ENCODE measurements at places on chromosomes 7 and 10.

- no peak for DNase-seq
Measured at GRCh38 chr7:150337179-150337578, 4.2 kb downstream of the RARRES2 start.

GRCh38 chr10:21985541-21985940 lies 18.0 kb downstream of the DNAJC1 start:
- DNase-seq = no peak

DNA sequence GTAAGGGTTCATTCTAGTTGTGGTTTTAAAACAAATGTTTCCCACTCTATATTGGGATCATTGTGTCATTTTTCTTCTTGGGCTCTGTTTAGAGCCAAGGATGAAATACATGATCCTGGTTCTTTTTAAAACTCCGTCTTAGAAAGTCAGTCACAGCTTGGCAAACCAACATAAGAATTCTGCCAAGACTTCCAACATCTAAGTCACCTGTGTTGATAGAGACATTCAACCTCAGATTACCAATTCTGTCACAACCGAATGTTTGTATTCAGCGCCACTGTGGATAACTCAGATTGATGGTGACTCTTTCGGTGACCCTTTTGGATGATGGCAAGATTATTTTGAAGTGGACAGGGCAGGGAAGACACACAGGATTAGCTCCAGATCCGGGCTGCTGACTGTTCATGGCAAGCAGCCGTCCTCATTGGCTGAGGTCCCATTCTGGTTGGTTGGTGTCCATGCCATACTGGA lies 255.4 kb downstream of the ARHGAP21 start:
- no peak for DNase-seq

DNA sequence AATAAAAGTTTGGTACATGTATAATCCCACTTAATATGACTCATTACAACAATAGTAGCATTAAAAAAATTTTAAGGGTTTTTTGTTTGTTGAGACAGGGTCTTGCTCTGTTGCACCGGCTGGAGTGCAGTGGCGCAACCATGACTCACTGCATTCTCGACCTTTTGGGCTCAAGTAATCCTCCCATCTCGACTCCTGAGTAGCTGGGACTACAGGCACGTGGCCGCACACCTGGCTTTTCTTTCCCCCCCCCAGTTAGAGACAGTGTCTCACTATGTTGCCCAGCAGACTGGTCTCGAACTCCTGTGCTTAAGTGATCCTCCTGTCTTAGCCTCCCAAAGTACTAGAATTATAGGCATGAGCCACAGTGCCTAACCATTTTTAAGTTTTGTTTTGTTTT lies 40.7 kb downstream of the KMT2C start:
- DNase-seq = no peak

- no peak for DNase-seq
Measured at GRCh38 chr7:28042721-28043120, 137.9 kb downstream of the JAZF1 start.

DNA sequence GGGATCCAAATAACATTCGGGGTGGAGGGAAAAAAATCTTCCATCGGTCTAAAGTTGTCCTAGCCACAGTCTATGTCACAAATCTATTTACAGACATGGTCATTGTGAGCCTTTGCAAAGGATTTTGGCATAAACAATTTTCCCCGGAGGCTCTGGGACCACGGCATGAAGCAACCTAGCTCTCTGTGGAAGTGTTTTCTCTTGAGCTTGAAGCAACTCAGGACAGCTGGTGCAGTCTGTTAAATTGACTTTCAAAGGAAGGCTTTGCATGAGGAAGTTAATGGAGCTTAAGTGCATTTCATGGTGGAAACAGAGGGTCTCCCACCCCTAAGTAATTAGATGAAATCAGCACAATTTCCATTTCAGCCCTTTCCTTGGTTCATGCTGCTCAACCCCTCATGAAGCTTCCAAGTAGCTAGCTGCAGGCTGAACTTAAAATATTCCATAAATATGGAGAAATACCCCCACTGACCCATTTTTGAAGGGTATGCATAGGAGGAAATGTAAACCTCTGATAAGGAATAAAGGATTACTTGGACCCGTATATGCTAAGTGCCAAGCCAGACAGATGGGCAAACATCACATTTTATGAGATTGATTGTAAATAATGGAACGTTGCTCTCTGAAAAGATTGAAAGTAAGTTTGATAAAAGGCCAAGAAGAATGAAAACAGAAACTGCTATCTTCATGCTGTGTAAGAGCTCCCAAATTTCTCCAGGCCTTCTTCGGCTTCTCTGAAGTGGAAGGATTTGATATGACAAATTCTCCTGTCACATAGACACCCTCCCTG lies 39.9 kb downstream of the CCDC3 start:
- DNase-seq = no peak
